Brain microvascular endothelial cell (primary cell): ENCODE measurements at places on chromosomes 12 and 14.

DNA sequence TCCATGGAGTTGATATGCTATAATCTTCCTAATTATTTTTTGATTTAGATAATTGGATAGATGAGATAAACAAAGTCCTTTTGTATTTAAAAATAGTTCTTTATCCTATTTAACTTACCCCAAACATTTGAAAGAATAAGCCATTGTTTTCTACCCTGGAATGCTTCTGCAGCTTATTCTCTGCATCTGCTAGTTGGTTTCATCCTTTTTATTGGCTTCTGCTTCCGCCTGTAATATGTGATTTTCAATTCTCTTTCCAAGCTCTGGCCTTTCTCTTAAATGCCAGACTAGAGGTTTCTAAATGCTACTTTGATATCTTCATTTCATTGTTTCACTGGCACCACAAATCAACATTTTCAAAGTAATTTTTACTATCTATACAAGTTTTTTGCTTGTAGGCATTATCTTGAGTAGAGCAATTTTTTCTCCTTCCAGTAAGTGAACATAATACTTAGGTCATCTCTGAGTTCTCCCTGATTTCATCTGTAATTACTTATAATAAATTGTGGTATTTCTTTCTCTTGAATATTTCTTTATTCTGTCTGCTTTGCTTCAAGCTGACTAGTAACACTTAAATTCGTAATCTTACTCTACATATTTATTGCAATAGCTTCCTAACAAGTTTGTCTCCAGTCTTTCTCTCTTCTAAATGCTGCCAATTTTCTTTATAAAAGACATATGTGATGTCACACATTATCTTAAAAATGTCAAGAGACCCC is 958.4 kb downstream of the SLC6A15 start:
- no peak for DNase-seq

- no peak for DNase-seq
Observed at GRCh38 chr12:1540690-1541089, 53.7 kb downstream of the FBXL14 start.

DNA sequence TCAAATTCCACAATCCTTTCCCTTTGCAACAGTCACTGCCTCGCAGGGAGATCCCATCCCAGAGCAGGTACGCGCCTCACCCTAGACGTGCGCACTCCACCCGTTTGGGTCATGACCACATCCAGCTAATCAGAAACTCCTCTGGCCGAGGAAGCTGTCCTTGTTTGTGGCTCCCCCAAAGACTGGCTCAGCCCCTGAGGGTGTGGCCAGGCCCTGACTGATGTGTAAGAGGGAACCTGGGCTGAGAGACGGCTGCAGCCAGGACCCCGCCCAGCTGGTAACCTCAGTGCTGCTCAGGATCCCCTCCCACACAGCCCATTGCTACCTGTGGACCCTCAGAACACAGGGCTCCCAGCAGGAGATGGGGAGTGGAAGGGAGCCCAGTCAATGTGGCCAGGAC is 183.2 kb upstream of the SFSWAP start:
- no peak for DNase-seq

DNA sequence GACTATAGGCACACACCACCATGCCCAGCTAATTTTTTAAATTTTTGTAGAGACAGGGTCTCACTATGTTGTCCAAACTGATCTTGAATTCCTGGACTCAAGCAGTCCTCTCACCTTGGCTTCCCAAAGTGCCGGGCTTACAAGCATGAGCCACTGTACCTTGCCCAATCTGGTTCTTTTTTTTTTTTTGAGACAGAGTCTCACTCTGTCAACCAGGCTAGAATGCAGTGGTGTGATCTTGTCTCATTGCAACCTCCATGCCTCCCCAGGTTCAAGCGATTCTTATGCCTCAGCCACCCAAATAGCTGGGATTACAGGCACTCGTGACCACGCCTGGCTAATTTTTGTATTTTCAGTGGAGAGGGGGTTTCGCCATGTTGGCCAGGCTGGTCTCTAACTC is 15.4 kb downstream of the MRPL42 start:
- DNase-seq, result no peak

DNA sequence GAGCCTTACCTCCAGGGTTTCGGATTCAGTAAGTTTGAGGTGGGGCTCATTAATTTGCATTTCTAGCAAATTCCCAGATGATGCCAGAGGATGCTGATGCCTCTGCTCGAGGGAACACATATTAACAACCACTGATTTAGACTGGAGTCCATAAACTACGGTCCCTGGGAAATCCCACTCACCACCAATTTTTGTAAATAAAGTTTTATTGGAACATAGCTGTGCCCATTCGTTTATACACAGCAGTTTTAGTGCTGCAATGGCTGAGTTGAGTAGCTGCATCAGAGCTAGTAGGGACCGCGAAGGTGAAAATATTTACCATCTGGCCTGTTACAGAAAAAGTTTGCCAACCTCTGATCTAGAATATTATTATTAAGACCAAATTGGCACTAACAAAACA is 73.8 kb downstream of the DNAI7 start:
- DNase-seq, result no peak

GRCh38 chr12:124853781-124854636 is 9.7 kb downstream of the SCARB1 start:
- no peak for DNase-seq

GRCh38 chr14:79090641-79091180 is 920.5 kb downstream of the NRXN3 start:
- no peak for DNase-seq

GRCh38 chr14:70281939-70282338 is 77.5 kb downstream of the COX16 start:
- no peak for DNase-seq

GRCh38 chr14:68380329-68380741 is 412.5 kb downstream of the ZFP36L1 start:
- DNase-seq, result no peak

GRCh38 chr12:112664569-112664968 is 127.0 kb upstream of the RPH3A start:
- peak; percentile 7 for DNase-seq

DNA sequence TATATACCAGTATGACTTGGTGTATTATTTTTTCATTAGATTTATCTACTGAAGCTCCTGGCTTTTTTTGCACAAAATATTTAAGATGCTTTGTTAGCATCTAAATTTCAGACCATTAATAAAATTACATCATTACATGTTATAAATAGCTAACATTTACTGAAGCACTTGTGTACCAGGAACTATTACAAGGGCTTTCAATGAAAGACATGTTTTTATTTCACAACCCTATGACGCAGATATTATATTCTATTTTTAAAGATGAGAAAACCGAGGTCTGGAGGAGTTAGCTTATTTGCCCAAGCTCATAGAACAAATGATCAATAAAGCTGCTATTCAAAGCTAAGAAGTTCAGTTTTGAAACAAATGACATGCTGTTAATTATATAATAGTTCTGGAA is 420.4 kb upstream of the DCN start:
- no peak for DNase-seq

- DNase-seq, result no peak
Observed at GRCh38 chr14:76499399-76499798, 123.5 kb downstream of the ESRRB start.

GRCh38 chr12:5230156-5230555 is 186.5 kb downstream of the KCNA5 start:
- DNase-seq, result peak; percentile 40

GRCh38 chr14:77071938-77072388 is 26.1 kb upstream of the CIPC start:
- peak; percentile 20 for DNase-seq

DNA sequence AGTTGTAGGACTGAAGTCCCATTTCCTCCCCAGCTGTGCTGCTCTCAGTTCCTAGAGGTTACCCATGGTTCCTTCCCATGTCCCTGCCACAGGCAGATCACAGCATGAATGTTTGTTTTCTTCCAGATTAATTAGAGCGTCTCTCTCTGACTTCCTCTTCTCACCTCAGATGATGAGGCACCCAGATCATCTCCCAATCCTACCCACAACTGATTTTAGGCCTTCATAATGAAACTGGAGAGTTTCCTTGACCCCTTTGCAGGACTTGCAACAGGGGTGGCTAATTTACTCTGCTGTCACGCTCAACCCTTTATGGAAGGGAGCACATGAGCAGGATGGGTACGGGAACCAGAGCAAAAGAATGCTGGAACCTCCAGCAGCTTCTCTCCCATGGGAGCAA is 32.1 kb upstream of the TXNRD1 start:
- DNase-seq, result no peak

GRCh38 chr12:52486166-52487105 is 6.6 kb downstream of the KRT6A start:
- no peak for DNase-seq

GRCh38 chr12:79424109-79424721 is 266.5 kb downstream of the PAWR start:
- DNase-seq, result peak; percentile 89

DNA sequence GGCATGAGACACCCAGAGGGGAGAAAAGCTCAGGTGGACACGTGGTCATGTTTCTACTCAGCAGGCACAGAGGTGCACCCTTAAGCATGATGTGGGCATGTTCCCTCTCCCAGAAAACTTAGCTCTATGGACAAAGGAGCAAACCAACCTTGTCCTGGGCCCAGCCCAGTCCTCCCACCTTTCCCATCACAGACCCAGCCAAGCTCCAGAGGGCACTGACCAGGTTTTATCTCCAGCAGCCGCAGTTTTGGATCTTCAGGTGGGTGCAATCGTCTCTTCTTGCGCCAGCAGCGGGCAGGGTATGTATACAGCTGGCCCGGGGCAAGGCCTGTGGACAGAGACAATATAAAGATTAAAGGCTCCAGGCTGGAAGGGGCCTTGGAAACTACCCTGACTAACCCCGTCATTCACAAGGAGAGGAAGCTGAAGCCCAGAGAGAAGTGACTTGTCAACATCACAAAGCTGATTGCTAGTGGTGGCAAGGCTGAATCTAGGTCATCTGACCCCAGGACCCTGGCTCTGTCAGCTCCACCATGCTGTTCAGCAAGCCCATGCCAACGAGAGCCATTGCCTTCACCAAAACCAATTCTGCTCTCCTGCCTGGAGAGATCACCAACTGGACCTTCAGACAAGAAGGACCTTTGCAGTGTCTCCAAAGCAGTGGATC is 140.7 kb downstream of the DPF3 start:
- no peak for DNase-seq

GRCh38 chr12:123924539-123924938 is 48.1 kb downstream of the CCDC92 start:
- DNase-seq, result no peak

- DNase-seq, result no peak
Observed at GRCh38 chr14:30381861-30382480, 177.0 kb upstream of the G2E3 start.

GRCh38 chr14:95196268-95196667 is 38.9 kb upstream of the DICER1 start:
- DNase-seq, result no peak

- DNase-seq, result no peak
Observed at GRCh38 chr12:46660719-46661109, 165.1 kb downstream of the SLC38A4 start.

GRCh38 chr14:75234173-75235115 is 44.2 kb upstream of the FOS start:
- peak; percentile 96 for DNase-seq

GRCh38 chr12:5022025-5022424 is 21.7 kb upstream of the KCNA5 start:
- DNase-seq, result no peak

DNA sequence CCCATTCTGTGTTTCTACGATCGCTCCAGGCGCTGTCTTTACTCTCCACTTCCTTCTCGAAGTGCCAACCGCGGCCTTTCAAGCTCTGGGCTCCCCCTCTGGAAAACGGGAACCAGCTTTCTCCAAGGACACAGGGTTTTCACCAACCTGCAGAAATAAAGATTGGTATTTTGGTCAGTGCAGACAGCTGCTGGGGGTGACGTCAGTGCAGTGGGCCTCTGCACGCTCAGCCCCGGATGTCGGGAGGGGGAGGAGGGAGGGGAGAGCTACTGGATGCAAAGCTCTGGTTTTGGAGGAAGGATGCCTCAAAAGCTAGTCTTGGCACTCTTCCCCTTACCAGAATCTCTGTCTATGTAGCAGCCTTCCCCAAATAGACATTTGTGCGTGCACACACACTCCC is 19.9 kb downstream of the HRK start:
- peak; percentile 74 for DNase-seq

DNA sequence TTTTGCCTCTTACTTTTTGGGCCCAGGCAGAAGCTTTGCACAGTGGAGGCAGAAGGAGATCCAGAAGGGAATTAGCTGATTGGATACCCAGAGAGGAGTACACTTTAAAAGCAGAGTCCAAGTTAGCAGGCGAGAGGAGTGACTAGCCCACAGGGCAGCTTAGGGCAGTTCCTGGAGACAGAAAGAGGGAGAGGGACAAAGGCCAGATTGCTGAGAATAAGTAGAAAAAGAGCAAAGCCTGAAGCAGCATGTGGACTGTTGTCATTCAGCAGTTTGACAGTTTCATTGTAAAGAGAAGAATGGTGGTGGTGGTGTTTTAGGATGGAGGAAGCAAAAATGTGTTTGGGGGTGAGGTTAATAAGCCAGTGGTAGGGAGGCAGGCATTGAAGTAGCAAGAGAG is 95.1 kb downstream of the PELI2 start:
- no peak for DNase-seq

GRCh38 chr12:130205495-130205894 is 43.2 kb downstream of the FZD10 start:
- no peak for DNase-seq

- no peak for DNase-seq
Observed at GRCh38 chr12:17528394-17528793, 561.6 kb downstream of the RERGL start.

DNA sequence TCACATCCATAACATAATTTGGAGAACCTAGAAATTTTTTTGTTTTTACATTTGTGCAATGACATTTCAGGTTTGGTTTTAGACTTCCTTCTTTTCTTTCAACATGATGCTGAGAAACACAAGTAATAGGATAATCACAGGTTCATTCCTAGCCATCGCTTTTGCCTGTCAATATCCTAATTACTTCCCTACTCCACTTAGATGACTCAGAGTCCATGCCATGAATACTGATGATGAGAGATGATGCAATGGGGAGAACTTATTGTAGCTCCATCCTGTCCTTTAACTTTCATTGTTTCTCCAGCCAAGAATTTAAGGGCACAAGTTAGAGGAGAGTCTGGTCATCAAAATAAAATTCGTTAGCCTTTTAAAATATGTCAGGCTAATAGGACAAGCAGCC is 101.3 kb downstream of the PTPRO start:
- DNase-seq, result no peak

GRCh38 chr14:95088665-95089064 is 68.7 kb downstream of the DICER1 start:
- peak; percentile 6 for DNase-seq

DNA sequence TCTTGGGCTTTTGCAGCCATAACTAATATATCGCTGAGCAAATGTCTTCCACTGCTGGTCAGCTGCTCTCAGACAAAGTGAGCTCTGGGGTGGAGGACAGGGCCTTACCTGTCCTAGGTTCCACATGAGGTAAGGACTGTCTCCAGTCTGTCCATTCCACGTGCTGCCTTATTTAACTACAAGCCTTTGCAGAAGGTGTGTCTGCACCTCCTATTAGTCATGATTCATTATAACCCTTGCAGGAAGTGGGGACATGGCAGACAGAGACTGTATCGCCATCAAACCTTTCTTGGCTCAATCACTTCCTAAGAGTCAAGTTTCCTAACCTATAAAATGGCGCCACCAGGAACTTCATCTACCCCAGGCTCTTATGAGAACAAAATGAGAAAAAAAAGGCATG is 46.9 kb downstream of the SLC25A47 start:
- no peak for DNase-seq
